ENCODE measurements at places on chromosomes 11 and 22.

DNA sequence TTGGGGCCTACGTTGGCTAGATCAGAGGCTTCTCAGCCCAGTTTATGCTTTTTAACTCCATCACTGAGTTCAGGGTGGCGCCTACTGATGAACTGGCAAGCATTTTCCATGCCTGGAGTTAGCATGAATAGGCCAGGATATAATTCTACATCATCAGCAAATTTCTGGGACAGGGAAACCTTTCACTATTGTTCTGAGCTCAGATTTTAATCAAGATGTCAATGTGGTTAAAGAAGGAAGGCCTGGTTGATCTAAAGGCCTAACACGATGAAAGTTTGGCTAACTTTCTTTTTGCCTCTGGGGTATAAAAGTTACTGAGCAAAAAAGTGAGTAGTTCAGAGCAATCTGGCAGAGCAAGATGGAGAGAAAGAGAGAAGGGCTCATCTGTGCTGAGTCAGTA lies 21.7 kb upstream of the IFITM3 start:
- no peak for ATAC-seq

- no peak for ATAC-seq
Observed at GRCh38 chr22:35834061-35834460, 116.4 kb downstream of the APOL5 start.

- no peak for ATAC-seq
Observed at GRCh38 chr11:12841946-12842630, 167.0 kb upstream of the RASSF10 start.

DNA sequence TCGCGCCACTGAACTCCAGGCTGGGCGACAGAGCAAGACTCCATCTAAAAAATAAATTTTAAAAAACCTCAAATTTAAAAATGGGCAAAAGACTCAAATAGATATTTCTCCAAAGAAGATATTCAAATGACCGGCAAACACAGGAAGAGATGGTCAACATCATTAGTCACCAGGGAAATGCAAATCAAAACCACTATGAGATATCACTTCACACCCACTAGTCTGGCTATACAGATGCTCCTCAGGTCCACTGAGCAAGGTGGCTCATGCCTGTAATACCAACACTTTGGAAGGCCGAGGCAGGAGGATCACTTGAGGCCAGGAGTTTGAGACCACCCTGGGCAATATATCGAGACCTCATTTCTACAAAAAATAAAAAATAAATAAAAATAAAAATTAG lies 43.3 kb upstream of the SLC35C1 start:
- no peak for ATAC-seq

- ATAC-seq: no peak
Observed at GRCh38 chr11:102220728-102221467, 96.4 kb upstream of the BIRC3 start.

- ATAC-seq: no peak
Observed at GRCh38 chr11:13920756-13921155, 41.8 kb upstream of the SPON1 start.

- peak; percentile 55 for ATAC-seq
Observed at GRCh38 chr11:57482782-57483561, 22.6 kb downstream of the RTN4RL2 start.

- ATAC-seq: no peak
Observed at GRCh38 chr22:48209473-48210197, 1447.2 kb downstream of the TBC1D22A start.

GRCh38 chr11:124863137-124863825 lies 2.0 kb upstream of the ROBO3 start:
- no peak for ATAC-seq

GRCh38 chr22:46803031-46803880 lies 40.8 kb downstream of the TBC1D22A start:
- ATAC-seq: peak; percentile 72

- no peak for ATAC-seq
Observed at GRCh38 chr11:36108881-36109589, 165.2 kb downstream of the LDLRAD3 start.

- no peak for ATAC-seq
Observed at GRCh38 chr11:27254744-27255446, 108.1 kb downstream of the CCDC34 start.

GRCh38 chr11:125496529-125496857 lies 428 bp upstream of the FEZ1 start:
- no peak for ATAC-seq

DNA sequence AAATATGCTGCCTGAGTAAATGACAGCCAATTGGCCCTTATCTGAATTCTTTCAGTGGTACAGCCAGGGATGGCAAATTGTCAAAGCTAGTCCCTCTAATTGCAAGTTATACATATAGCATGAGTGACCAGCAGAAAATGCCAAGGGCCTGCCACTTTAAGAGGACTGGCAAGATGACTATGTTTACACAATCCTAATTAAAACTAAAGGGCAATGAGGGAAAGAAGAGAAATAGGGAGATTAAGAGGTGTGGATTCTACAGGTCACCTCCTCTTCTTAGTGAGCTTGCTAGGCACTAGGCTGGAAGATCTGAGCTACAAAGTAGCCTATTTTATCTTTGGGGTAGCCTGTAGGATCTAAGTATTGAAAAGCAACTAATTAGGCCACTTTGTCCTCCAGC lies 13.5 kb downstream of the NUMA1 start:
- no peak for ATAC-seq

GRCh38 chr11:61287338-61287977 lies 7.7 kb downstream of the VWCE start:
- ATAC-seq: no peak

DNA sequence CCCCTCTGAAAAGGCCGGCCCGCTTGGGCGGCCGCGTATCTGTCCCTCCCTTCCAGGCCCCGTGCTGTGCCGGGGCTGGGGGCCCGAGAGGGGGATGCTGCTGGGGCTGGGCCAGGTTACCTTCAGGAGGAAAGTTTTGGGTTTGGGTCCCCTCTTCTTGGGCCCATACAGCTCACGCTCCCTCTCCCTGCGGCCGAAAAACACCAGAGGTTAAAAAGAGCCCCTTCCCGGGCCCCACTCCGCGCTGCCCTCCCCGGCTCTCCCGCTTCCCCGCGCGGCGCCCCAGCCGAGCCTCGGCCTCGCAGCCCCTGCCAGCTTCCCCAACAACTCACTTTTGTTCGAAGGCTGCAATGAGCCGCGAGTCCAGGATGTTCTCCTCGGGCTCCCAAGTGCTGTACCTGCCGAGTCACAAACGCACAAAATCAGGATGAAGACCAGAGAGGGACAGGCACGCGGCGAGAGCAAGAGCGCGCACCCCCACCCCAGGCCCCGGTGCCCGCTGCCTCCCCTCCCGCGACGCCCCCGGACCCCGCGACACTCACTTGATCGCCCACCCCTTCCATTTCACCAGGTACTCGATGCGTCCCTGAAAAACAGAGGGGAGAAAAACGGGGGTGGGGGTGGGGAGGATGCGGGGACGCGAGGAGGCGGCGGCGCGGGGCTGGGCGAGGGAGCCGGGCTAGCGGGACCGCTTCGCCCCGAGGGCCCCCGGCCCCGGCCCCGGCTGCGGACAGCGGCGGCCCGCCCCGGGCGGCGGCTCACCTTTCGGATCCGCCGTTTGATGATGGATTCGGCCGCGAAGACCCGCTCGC lies 450 bp downstream of the CBX6 start:
- ATAC-seq: no peak
